ENCODE measurements at places on chromosomes 2 and 18.

- no peak for DNase-seq
Observed at GRCh38 chr18:79634186-79634585, 45.4 kb upstream of the CTDP1 start.

GRCh38 chr18:47418746-47419145 lies 167.3 kb upstream of the SKOR2 start:
- no peak for DNase-seq

- DNase-seq, result no peak
Observed at GRCh38 chr2:43766006-43766405, 7.8 kb upstream of the DYNC2LI1 start.

DNA sequence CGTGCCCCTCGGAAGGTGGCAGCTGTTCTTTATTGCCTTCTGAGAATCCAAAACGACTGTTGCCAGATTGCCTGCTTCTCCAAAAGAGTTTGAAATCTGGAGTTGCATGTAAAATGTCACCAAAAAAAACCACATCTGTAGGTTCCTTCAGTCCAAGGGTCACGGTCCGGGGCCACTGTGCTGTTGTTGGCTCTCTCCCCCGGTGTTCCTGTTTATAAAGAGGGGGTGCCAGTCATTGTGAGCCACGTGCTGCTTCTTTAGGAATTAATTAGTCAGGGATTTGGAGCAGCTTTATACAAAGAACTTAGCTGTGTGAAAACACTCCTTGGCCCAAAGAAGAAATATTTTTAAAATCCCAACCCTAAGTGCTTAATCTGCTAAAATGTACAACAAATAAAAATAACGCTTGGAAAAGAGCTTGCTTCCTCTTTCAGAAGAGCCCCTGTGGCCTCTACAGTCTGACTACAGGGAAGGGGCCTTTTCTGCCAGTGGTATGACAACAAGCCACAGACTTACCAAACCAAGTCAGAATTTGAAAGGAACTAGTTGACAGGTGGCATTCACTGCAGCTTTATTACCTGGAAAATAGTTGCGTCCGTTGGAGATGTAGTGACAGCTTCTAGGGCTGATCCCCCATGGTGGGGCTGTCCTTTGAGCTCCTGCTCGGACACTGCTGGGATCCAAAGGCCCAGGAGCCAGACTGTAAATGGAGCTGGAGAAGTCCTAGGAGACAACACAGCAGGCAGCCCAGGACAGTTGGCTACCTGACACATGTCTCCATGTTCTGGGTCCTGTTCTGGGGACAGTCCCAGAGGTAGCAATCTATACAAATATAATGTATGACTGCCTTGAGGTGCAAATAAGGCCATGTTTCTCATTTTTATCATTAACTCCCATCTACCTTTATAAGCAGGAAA lies 84.5 kb upstream of the SLC1A4 start:
- no peak for DNase-seq

DNA sequence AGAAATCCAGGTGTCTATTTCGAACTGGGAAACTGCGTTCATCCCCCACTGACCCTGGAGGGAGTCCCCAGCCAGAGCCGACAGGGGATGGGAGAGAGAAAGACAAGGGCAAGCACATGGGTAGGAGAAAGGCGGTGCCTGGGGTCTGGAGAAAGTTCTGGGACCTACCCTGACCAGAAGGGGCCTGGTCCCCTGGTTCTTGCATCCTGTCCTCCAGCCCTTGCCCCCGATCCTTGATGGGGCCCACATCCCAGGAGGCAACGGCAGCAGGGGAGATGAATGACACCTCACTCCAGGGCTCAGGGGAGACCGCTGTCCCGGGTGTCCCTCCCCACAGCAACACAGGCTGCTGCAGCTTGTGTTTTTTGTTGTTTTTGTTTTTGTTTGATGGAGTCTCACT lies 4.9 kb downstream of the ADCY3 start:
- DNase-seq, result no peak

- no peak for DNase-seq
Observed at GRCh38 chr2:110735366-110735765, 3.0 kb downstream of the ACOXL start.

DNA sequence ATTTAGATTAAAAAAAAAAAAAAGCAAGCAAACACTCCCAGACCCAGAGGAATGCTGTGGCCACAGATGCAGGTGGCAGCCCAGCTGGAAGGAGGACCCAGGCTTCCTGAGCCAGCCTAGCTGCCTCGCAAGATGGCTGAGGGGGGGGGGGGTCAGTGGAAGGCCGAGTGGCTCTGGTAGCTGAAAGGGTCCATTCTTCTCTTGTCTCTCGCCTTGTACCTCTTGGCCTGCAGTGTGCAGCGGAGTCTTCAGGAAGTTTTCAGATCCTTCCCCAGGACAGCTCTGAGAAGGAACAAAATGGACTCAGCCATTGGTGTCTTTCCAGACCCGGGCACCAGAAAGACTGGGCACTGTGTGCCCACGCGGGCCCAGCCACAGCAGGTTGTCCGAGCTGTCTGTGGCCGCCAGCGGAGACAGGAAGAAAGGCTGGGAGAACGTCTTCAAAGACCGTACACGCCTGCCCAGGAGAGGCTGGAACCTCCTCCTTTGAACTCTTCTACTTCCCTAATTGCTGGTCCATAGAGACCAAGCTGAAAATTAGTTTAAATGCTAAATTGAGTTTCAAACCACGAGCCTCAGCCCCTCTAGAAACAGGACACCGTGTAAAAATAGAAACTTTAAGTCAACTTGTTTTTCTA lies 21.3 kb downstream of the APCDD1 start:
- no peak for DNase-seq

GRCh38 chr2:45768208-45768607 lies 116.7 kb downstream of the PRKCE start:
- DNase-seq, result no peak
